ENCODE measurements at places on chromosomes 4 and X. TPM values are rescaled to one million over a fixed set of nuclear protein-coding genes. Genes with fewer than 3 reads are reported as not detected.

The GLRA3 gene
- not detected for total RNA-seq

The HMGB2 gene
- total RNA-seq = 44.0 TPM

The RNF175 gene
- 7.7 TPM for total RNA-seq

The DOK7 gene
- total RNA-seq = 38.2 TPM

The COL25A1 gene
- total RNA-seq = 1.5 TPM

The SMIM31 gene
- total RNA-seq = not detected

The HHIP gene
- total RNA-seq = 0.31 TPM

The ZCCHC18 gene
- 0.32 TPM for total RNA-seq

The UNC5C gene
- total RNA-seq = 6.2 TPM

The ZNF732 gene
- not detected for total RNA-seq

The PLXNB3 gene
- 5.9 TPM for total RNA-seq
